ENCODE measurements at places on chromosomes 6 and 20.

GRCh38 chr6:134636186-134636799 is 313.6 kb downstream of the ALDH8A1 start:
- no peak for DNase-seq

DNA sequence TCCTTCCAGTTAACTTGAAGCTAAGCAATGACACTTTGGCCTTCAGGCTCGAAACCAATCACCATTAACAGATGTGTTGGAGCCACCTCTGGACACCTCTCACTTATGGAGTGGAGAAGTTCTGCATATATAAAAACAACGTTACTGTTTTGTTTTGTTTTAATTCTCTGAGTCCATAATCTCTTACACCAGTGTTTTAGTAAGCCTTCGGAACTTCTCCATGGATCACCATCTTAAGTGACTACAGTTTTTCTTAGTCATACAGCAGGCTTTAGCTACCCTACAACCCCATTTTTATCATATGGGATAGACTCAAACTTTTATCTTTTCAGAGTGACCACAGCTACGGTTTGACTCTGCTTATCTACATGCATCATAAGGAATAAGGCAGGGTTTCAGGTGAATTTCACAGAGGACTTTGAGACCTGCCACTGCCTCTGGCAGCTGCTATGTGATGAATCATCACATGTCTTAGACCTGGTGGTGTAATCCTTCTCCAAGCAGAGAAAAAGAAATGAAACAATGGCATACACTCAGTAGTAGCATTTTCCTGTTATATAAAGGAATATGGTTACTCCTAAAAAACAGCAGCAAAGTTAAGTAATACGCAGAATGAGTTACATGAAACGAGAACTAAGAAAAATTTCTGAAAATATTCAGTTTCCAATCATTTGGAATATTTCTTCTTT is 5.5 kb upstream of the HDDC2 start:
- no peak for DNase-seq

DNA sequence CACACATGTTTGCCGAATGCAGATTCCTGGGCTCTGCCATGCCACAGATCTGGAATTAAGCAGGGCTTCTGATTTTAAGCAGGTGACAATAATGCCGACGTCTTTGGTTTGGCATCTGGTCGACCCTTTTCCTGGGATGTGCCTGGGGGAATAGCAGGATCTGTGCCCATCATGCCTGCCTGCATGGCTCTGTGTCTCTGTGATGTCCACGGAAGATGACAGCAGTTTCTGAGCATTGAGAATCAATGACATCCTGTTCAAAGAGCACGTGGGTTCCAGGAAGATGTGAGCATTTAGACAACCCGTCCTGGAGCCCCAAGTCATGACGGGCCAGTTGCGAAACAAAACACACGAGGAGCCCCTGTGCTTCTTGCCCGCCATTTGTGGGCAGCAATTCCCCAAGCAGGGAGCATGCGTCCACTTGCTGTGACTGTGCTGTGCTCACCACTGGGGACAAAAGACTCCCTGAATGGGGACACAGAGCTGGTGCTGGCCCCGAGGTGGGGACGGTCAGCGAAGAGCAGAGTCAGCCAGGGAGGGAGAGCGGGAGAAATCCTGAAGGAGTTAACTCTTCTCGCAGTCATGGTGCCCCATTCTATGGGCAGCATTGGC is 110.1 kb downstream of the ERMARD start:
- no peak for DNase-seq

GRCh38 chr6:127290391-127291265 is 24.0 kb downstream of the RNF146 start:
- DNase-seq = no peak

GRCh38 chr6:106162921-106163320 is 76.8 kb downstream of the PRDM1 start:
- DNase-seq = no peak

DNA sequence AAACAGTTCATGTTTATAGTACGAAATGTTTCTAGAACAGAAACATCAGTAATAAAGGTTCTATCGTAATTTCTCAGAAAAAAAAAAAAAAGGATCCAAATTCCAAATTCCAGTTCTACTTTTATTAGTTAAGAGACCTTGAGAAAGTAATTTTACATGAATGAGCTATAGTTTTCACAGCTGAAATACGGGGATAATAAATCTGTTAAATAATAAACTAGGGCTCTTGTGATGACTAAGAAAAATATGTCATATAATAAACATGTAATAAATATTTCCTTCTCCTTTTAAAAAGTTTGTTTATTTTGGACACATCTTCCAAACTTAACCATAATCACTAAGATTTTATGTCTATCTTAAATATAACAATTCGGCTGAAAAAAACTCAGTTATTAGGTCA is 17.8 kb downstream of the RARS2 start:
- DNase-seq = no peak

DNA sequence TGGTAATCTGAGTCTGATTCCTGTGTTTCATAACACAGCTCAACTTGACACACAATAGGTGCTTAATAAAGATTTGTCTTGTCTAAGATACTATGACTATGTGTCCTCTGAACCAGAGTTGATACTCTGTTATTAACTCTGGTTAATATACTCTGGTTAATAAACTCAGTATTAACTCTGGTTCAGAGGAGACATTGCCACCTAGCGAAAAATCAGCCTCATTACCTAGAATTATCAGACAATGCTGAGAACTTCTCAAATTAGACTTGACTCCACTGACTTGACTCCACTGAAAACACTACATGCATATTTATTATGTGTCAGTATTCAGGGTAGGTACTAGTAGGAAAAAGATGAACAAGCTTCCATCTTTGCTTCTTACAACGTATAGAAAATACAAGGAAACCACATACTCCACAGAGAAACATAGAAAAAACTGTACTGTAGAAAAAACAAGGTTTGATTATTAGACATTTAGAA is 73.9 kb downstream of the AHI1 start:
- DNase-seq = peak; percentile 10

DNA sequence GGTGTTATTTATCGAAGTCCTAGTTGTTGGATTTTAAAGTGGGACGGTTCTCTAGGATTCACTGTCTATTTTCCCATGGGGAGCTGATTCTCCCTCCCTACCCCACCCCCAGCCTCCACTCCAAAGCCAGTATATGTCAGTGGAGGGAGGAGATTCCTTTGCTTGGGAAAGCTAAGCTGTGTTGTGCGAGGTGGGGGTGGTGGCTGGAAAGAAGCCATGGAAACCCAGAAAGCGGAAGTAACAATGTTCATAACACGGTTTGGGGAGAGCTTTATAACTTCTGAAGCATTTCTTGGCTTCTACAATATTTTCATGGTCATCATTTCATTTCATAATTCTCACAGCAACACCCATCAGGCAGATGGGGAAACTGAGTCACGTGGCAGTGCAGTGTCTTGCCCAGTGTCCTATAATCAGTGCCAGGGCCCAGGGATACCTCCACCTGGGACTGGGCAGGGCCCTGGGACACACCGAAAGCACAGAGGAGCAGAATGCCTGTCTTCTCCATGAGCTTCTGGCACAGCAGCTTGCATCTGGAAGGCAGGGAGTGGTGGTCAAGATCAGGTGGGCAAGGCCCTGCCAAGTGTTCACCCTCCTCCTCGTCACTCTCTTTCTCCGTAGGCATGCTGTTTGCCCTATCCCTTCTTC is 4.5 kb downstream of the SUN5 start:
- no peak for DNase-seq

DNA sequence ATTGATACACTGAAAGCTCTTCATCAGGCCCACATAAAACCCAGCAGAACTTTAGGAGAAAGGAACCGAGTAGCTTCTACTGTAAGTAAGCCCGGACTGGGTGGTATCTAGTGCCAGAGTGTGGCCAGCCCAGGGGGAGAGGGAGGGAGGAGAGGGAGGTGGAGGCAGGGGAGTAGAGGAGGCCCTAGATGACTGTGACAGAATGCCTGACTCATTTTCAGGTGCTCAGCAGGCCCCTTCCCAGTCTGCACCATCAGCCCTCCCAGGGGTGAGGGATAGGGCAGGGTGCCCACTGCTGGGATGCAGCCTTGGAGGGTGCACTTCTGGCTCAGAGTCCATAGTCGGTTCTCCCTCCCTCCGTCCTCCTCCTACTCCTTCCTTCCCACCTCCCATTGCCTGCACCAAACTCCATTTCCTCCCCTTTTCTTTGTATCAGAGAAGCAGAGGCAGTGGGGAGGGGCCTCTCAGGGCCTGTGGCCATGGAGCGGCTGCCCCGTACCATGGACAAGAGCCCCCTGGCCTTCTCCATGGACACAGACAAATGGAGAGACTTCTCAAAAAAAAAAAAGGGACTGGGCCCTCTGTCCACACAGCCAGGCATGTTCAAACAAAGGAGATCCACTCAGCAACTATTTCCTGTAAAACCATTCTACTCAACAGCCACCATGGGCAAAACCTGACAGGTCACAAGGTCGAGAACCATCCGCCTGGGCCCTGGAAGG is 184.9 kb upstream of the SNX9 start:
- DNase-seq = no peak

- no peak for DNase-seq
Measured at GRCh38 chr6:150037526-150038201, 12.3 kb upstream of the RAET1L start.

- DNase-seq = no peak
Measured at GRCh38 chr6:46130666-46131065, 877 bp downstream of the ENPP4 start.

DNA sequence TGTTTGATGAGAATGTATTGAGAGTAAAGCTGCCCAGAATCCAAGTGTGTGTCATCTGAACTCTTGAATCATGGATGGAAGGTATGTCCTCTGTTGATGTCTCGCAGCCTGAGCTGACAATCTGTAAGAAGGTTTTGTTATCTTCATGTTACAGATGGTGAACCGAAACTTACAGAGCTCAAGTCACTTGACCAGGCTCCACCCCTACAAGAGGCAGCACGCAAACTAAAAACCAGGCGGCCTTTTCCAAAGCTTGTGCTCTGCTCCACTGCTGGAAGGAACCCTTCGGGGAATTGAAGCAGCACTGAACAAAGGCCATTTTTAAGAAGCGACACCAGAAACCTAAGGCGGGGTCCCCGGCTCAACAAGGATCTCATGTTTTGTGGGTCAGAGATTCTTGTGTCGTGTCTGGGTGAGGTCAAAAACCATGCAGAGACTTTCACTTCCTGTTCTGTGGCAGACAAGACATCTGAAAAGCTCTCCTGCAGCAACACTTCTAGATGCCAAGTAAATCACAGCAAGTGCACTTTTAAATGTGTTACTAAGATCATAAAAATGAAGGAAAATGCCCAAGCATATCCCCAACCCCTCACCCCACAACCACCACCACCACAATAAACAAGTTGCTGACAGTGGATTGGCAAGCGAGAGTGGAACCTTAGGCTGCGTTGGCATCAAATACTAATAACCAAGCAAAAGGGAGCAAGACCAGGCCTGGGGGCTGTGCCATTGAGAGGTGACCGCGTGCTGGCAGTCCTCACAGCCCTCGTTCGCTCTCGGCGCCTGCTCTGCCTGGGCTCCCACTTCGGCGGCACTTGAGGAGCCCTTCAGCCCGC is 27.3 kb downstream of the NQO2 start:
- no peak for DNase-seq

- no peak for DNase-seq
Measured at GRCh38 chr6:156928972-156929371, 151.8 kb downstream of the ARID1B start.

GRCh38 chr20:52789716-52790115 is 182.4 kb upstream of the TSHZ2 start:
- DNase-seq = no peak

GRCh38 chr20:61830241-61830930 is 235.3 kb downstream of the TAF4 start:
- DNase-seq = no peak

GRCh38 chr6:68777956-68778355 is 142.9 kb downstream of the ADGRB3 start:
- peak; percentile 10 for DNase-seq

- DNase-seq = no peak
Measured at GRCh38 chr6:381742-382461, 9.7 kb upstream of the IRF4 start.

DNA sequence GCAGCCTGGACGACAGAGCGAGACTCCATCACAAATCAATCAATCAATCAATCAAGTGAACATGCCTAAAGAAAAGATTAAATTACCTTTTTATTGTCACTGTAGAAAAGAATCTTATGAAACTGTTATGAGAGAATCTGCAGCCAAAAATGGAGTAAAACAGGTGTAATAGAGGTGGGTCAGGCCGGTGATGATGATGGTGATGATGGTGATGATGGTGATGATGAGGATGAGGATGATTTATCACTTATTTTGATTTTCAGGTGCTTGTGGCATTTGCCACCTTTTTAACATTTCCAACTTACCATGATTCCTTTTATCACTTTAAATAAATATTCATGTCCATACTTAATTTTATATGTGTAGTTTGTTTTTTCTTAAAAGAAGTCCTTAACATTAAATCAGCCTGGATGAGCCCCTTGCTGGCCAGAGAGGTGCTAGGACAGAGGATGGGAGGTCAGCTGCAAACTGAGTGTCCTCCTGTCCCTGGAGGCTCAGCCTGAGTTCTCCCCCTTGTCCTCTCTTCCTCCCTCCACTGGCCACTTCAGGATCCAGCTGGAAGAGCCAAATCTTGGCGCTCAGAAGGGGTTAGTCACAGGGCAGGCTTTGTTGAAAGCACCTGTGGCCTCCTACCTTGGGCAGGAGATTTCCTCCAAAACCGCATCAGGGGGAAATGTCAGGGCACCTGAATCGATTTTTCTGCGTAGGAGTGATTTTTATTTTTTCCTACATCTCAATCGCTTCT is 32.6 kb downstream of the SLC2A10 start:
- no peak for DNase-seq

GRCh38 chr6:6583836-6584235 is 4.7 kb upstream of the LY86 start:
- no peak for DNase-seq

DNA sequence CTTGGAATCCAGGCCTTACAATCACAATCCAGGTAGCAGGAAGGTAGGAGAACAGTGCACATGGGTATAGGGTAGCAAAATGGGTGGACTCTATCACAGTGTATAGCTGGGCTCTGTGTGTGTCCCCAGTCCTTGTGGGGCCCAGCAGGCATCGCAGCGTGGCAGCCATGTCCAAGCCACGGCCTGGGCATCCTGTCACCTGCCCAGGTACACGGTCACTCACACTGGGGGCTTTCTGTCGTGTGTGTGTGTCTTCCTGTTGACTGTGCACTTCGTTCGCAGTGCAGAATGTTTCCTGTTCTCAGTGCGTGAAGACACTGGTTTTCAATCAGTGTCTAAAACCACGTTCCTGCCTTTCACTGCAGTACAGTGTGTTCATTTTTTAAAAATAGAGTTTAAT is 523.2 kb upstream of the JARID2 start:
- DNase-seq = no peak

DNA sequence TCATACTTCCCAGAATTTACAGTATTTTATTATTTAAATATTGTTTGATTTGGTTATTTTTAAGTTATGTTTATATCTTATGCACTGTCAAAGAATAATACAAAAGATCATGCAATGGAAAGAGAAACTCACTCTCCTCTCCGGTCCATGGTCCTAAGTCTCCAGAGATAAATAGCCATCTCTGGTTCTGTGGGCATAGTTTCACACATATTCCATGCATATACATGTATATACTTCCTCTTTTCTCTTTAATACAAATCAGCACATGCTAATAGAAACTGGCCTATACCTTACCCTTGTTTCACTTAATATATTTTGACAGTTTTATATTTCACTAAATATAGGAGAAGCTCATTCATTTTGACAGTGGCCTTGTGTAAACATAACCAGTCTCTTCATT is 901.7 kb upstream of the CITED2 start:
- DNase-seq = no peak
